ENCODE measurements at places on chromosomes 1 and 21. TPM values are rescaled to one million over a fixed set of nuclear protein-coding genes. Genes with fewer than 3 reads are reported as not detected.

GRCh38 chr1:160412028-160412362 lies 11.6 kb downstream of the VANGL2 start:
- DNase-seq: no peak

GRCh38 chr1:50412813-50413476 lies 10.3 kb downstream of the DMRTA2 start:
- no peak for DNase-seq

DNA sequence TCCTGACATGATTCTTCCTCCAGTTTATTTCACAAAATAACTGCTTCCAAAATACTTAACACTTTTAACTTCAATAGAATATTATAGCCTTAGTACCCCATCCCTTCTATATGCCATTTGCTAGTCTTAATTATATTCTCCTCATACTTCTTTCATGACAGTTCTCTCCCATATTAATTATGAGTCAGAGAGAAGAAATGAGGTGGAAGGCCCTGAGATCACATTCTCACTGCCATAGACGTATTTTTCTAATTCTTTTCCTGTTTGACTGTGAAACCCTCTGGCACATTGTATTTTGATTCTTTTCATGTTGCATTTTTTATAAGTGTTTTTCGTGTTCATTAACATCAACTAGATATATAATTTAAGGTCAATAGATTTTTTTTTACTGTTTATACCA lies 88.4 kb downstream of the GTF2B start:
- no peak for DNase-seq

DNA sequence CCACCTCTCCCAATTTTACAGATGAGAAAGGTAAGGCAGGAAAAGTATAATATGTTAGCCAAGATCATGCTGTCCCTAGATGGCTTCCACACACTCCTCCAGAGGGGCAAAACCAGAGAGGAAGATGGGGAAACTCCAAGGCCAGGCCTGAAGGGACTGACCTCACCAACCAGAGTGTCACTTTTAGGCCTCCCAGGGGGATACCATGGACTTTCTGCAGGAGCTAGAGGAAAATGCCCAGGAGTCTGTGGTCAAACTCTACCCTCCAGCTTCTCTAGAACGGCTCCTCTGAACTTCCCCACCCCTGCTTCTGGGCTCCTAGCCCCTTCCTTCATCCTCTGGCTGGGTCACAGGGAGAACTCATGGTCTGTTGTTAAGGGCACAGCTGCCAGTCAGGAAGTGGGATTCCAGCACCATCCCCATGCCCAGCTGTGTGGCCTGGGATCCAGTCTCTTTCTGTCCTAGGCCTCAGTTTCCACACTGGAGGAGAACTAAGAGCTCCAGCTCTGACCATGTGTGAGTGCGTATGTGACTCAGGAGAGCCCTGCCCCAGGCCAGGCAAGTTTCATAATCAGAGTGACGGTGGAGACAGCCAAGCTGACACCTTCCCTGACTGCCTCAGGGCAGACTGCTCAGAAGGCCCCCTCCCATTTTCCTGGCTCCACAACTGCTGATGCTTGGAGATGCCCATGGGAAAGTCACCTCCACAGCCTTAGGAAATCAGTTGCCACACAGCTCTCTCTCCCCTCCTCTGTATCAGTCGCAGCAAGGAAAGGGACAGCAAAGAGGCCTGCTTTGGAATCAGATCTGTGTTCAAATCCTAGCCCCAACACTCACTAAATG lies 1.9 kb downstream of the IGSF8 start:
- no peak for DNase-seq

DNA sequence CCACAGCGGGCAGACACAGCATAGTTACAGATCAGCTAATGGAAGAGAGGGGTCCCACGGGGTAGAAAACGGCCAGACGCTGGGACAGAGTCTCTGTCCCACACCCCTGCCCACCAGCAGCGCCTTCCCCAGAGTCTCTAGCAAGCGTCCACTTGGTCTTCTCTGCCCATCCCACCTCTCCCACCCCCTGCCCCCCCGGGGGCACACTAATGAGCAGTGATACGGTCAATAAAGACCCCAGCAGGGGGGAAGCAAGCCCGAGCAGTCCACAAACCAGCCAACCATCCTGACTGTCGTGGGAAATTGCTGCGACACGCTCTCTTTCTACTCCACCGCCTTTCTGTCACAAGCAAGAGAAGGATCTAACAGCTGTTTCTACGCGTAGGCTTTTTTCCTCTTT lies 374.7 kb downstream of the NPHP4 start:
- no peak for DNase-seq

DNA sequence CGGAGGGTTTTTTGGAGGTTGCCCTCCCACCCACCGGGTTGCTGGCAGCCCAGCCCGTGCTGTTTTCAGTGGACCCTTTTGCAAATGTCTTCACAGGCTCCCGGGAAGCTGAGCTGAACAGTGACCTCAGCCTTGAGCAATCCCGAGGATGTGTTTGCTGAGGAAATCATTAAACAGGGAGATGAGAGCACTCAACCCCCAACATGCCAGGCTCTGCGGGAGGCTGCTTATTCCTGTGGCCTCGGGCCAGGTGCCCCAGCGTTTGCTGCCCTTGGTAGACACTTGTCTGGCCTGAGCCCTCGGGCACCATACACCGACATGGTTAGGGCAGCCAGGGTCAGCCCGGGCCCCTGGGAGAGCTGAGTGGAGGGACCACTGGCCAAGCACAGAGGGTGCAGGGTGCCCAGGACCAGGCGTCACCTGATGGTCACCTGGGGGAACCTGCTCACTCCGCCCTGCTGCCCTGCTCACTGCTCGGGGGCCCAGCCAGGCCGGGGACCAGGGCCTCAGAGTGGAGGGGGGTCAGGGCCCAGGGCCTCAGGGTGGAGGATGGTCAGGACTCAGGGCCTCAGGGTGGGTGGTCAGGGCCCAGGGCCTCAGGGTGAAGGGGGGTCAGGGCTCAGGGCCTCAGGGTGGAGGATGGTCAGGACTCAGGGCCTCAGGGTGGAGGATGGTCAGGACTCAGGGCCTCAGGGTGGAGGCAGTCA lies 42.5 kb upstream of the POFUT2 start:
- no peak for DNase-seq

Gene UTS2
- not detected for total RNA-seq

GRCh38 chr1:67766141-67766978 lies 66.9 kb downstream of the GNG12 start:
- DNase-seq: no peak

Gene MRAP
- not detected for total RNA-seq

Gene PEX19
- 60.9 TPM for total RNA-seq

GRCh38 chr1:205449750-205450443 lies 5.9 kb downstream of the BLACAT1 start:
- no peak for DNase-seq

- peak; percentile 56 for DNase-seq
Measured at GRCh38 chr1:230109895-230110667, 43.0 kb downstream of the GALNT2 start.

DNA sequence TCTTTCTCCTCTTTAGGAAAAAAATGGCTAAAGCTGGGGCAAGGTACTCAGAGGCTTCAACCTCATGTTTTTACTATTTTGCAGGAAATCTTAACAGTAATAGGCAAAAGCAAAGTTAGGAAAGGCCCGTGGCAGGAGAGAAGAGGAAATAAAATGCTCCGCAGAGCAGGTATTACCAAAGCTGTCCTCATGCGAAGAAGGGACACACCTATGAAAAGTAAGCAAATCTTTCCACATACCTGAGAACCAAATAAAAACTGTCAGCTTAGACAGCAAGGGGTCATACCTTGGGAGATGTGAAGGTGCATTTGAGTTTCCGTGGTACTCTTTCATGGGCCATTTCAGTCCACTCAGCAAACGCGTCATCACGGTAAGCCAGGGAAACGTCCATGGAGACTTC lies 73.5 kb downstream of the WLS start:
- no peak for DNase-seq

DNA sequence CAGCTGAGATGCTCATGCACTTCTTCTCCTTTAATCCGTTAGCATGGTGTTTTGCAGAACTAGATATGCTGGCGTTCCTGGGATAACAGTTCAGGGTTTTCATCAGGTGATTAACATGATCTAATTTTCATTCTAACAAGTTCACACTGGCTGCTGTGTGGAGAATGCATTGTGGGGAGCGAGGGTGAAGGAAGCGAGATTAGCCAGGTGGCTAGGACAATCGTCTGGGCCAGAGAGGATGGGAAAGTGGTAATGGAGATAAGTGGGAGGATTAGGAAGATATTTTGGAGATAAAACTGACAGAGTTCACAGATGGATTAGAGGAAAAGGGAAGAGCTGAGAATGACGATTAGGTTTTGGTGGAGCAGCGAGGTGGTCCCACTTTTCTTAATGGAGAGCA lies 138.1 kb upstream of the MAGI3 start:
- DNase-seq: no peak

DNA sequence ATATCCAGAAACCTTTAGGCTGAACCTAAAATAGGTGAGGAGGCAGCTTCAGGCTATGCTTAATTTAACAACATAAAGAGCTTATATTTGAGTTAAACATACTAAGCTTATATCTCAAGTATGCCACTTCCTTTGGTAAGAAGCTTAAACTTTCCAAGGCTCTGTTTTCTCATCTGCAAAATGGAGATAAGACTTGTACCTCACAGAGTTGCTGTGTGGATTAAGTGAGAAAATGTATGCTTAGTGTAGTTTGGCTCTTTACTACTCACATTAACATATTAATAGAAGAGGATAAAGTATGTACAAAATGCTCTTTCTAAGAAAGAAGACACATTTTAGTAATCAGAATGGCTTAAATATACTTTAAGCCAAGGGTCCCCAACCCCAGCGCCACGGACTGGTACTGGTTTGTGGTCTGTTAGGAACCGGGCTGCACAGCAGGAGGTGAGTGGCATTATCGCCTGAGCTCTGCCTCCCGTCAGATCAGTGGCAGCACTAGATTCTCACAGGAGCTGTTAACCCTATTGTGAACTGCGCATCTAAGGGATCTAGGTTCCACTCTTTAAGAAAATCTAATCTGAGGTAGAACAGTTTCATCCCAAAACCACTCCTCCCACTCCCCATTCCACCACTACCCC lies 77.2 kb downstream of the HS2ST1 start:
- DNase-seq: no peak

Gene TAL1
- total RNA-seq: not detected

- DNase-seq: no peak
Measured at GRCh38 chr1:156839426-156840109, 19.3 kb downstream of the INSRR start.

DNA sequence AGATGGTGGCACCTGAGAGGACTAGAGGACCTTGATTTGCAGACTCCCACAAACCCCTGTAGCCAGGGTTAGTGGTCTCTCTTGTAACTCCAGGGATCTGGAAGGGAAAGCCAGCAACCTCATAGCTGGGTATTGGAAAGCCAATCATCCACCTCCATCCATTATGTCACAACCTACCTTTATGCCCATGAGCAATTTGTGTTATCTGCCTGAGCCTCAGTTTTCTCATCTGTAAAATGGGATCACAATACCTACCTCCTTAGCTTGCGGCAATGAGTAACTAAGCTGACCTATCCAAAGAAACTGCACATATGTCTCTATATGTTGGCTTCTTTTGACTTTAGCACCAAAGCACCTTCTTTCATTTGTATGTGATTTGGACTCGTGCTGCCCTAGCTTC lies 14.5 kb downstream of the DLGAP3 start:
- DNase-seq: no peak

DNA sequence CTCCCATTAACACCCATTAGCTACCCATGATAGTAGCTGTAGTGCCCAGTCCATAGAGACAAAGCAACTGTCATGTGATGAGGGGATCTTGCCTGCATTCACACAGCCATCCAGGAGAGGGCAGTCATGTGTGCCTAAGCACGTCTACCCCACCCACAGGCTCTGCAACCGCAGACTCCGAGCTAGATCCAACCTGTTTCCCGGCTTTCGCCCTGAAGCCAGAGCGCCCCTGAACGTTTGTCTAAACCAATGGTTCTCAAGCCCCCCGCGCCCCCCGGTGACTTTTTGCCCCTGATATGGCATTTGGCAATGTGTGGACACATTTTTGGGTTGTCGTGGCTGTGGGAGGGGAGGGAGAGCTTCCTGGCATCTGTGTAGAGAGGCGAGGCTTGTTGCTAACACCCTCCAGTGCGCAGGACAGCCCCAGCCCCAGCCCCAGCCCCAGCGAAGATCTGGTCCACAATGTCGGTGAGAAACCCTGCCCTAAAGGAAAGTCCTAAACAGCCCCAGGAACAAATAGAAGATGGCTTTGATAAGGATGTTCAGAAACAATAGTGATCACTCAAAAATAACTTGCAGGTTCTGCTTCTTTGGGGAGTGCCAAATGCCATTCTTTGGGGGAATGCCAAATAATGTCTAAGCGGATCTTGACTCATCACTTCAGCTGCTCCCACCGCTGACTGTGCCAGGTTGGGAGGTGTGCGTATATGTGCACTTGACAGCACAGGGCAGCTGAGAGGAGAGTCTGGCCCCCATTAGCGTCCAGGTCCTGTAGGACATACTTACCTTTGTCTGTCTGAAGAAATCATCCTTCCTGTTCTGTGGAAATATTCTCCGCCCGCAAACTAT lies 34.5 kb downstream of the SLC44A3 start:
- peak; percentile 69 for DNase-seq

GRCh38 chr1:155834296-155834926 lies 22.6 kb downstream of the GON4L start:
- no peak for DNase-seq
